ENCODE measurements at places on chromosomes 12 and 14.

DNA sequence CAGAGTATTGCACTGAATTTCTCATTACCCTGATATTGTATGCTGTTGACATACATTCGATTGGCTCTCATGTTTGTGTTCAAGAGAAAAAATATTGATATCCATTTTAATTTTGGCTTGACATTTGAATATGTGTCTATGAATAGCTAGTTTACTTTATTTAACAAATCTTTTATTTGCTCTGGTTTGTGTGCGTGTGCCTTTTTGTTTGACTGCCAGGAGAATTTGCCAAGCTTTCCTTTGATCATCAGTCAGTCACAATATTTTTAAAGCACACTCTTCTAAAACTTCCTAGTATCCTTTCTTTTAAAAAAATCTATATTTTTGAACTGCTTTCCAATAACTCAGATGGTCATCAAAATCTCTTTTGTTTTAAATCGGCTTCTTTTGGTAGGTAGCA, 179.3 kb upstream of the FLRT2 start:
- no peak for DNase-seq

DNA sequence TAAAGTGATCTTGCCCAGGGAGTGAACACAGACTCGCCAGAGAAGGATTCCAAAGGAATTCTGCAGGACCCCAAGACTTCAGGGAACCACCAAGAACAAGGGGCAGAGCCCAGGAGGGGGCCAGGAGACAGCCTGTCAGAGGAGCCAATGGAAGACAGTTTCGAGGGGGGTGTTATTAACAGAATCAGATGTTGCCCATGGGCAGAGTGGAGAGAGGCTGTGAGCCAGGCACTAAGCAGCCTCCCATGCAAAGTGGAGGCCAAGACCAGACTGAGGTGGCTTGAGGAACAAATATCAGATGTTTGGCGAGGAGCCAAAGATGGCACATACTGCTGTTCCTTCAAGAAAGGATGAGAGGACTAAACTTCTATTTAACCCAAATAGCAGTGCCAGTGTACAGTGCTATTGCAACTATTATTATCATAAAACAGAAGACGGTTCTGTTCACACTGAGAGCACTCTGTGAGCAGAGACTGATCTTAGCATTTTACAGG, 12.6 kb downstream of the APPL2 start:
- DNase-seq: no peak

DNA sequence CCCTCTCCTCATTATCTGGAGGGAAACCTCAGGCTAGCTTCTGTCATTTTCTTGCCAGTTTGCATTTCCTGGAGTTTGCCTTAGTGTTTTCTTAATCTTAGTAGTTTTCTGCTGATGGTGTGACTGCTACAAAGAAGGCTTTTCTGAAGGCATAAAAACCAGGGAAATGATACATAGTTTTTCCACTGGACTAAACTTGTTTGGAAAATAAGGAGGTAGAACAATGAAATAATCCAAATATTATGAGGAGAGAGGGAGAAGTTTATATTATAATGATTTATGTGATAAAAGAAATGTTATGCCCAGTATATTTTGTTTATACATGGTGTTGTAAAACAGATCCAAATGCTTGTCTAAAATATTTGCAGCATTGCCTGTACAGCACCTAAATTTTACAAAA, 22.2 kb downstream of the DAAM1 start:
- DNase-seq: no peak

GRCh38 chr12:39103552-39104165, 198.3 kb upstream of the CPNE8 start:
- no peak for DNase-seq

DNA sequence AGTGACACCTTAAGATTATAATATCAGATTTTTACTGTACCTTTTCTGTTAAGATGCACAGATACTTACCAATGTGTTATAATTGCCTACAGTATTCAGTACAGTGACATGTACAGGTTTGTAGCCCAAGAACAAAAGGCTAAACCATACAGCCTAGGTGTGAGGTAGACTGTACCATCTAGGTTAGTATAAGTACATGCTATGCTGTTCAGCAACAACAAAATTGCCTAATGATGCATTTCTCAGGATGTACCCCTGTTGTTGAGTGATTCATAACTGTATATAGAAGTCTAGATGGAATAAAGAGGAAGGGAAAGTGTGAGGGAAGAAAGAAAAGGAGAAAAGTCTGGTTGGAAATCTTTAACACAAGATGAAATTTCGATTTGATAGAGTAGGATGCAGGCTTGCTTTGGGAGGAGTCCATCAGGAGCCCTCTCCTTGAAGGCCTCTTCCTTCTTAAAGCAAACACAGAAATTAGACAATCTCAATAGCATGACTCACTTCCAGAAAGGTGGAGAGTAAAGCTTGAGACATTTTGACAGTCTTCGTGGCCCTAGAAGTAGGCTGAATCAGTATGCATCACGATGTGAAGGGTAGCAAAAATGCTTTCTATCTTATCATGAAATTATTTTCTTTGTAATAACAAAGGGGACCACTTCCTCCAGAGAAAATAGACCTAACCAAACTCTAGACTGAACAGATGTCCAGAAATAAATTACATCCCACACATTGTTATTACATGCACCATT, 191.5 kb downstream of the SYT1 start:
- DNase-seq: no peak

DNA sequence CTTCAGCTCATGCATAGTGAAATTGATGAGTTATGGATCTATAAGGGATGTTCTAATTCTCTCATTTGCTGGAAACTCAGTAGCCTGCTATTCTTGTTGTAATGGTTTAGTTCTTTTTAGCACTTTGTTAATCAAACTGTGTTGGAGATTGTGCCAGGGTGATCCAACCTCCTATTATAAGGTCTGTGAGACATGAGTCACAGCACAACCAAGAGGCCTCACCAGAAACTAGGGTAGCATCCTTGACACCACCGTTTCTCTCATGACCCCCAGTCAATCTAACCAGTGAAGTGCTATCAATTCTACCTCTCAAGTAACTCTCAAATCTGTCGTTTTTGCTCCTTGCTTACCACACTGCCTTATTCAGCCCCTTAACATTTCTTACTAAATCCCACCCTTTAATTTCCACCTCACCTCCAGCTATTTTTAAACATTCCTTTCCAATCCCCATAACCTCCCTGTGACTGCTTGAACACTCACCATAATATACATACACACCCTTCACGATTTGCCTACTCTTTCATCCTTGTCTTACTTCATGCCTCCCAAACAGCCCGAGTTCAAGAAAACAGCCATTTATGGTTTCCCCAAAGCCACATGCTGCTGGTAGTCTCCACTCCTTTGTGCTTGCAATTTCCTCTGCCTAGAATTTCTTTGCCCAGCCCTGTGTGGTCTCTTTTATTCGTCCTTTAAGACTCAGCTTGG, 53.9 kb upstream of the NUDT4 start:
- DNase-seq: no peak

- DNase-seq: no peak
Observed at GRCh38 chr12:1666215-1666614, 24.7 kb upstream of the ADIPOR2 start.

DNA sequence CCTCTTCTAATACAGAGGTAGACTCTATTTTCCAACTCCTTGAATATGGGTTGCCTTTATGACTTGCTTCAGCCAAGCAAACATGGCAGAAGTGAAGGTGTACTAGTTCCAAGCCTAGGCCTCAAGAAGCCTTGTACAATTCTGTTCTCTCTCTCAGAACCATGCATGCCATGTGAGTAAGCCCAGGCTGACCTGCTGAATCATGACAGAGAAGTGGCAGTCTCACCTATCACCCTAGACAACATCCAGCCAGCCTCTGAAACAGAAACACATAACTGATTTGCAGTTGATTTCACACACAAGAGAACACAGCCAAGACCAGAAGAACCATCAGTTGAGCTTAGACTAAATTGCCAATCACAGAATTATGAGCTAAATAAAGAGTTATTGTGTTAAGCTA, 157.2 kb downstream of the GARIN6 start:
- DNase-seq: no peak

Data from stimulated activated CD8-positive, alpha-beta memory T cell treated with anti-CD3 and anti-CD28 coated beads, Interleukin-7, amount 100 ng/mL, for 48 hours (primary cell).